Amygdala (tissue), 56 donors: ENCODE measurements at places on chromosomes 3 and 15.

DNA sequence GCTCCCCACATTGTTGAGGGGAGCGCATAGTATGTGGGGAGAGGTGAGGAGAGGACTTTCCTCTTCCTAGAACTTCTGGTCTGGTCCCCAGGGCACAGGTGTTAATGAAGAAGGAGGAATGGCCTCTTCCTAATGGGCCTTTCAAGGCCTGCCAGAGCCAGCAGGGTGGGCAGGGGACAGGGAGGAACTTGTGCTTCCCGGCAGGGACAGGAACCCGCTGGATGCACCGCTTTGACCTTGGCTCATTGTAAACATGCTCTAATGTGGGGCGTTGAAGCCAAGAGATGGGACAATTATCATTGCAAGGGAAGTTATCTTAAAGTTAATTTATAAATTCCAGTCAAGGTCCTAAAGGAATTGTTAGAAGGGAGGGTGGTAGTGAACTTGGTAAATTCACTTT, 21.0 kb upstream of the CHRNB4 start:
- DNase-seq, result no peak

DNA sequence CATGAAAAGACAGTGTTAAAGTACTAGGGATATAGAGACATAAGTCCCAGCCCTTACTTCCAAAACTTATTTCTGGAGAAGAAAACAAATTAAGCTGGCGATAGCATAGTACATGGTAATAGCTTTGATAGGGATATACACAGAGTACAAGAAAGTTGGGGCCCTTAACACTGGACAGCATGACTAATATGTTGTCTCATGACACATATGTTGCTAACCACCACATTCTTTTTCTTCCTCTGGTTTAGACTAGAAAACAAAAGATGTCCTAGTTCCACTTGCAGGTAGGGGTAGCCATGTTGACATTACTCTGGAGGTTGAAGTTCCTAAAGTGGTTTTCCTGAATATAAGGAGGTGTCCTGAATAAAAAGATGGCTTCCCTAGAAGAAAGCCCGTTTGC, 75.3 kb downstream of the RFX7 start:
- DNase-seq, result no peak

- DNase-seq, result no peak
Measured at GRCh38 chr3:39142067-39142466, 11.3 kb downstream of the CSRNP1 start.

GRCh38 chr3:101725890-101726275, 1.5 kb downstream of the CEP97 start:
- DNase-seq, result no peak

DNA sequence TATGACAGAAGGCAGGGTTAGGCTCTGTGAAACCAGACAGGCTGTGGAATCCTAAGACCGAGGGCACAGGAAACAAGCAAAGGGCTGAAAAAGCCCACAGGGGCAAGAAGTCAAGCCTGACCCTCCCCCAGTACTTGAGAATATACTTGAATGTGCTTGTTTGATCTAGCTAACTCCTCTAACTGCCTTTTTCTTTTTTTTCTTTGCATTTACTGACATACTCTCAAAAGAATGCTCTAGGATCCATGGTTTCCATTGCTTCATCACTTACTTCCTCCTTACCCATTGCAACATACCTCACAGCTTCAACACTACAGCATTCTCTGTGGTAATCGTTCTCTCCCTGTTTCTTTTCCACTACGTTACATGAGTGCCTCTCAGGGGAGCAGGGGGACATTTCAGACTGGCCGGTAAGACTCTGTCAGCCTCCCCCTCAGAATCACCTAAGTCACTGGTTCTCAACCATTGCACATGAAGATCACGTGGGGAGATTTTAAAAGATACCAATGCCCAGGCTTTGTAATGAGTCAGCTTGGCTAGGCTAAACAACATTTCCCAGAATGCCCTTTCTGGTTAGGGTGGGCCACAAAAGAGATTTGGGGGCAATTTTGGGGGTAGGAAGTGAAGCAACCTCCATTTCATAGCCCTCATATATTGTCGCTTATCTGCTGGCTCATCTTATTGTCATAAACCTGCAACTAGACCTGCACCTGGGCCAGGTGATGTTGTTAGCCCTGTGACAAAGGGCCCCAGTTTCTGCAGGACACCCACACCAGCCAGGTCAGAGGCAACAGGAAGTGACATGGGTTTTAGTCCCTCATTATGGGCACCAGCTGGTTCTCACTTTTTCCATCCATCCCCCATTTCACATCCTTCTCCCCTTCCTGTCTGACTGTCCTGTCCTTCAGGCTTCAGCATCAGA, 24.6 kb upstream of the RSL24D1 start:
- no peak for DNase-seq

GRCh38 chr15:66293419-66294156, at the start of gene DIS3L:
TSS of gene DIS3L (plus strand) at chr15:66293568. CDS start at chr15:66293597, 29 bp downstream.
- peak; percentile 37 for DNase-seq

- no peak for DNase-seq
Measured at GRCh38 chr3:146685050-146685814, 80.1 kb upstream of the PLSCR5 start.

DNA sequence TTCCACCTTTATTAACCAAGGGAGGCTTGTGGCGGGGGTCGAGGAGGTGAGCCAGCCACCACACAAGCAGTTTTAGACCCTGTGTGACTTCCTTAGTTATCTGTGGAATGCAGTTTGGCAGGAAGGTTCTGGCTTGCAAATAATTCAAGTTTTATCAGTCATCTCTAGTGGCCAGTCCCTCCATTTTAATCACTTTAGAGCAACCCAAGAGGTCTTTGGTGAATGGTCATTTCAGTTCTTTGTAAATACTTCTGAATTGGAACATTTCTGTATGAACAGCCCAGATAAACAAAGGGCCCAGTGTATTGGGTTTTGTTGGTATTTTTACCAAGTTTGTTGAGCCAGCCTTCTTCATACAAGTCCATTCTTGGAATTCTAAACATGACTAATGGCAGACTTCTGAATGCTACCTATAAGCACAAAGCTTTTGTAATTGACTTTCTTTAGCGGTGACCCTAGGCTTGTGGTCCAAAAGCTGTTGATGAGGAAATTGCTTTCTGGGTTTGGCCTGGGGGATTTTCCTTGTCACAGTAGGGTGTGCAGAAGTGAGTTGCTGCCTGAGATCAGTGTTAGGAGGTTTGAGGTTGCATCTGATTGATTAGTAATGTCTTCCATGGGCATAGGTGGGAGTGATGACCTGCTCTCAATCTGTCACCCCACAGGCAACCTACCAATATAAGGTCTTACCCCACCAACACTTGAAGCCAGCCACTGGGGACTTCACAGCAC, 193.3 kb upstream of the TOPAZ1 start:
- DNase-seq, result no peak

- DNase-seq, result no peak
Measured at GRCh38 chr3:39038165-39038564, 13.6 kb downstream of the SCN11A start.

- no peak for DNase-seq
Measured at GRCh38 chr3:102619361-102619760, 184.5 kb downstream of the ZPLD1 start.

- no peak for DNase-seq
Measured at GRCh38 chr15:56353740-56354139, 11.5 kb upstream of the TEX9 start.

- no peak for DNase-seq
Measured at GRCh38 chr3:69085833-69086722, 1.3 kb downstream of the ARL6IP5 start.

DNA sequence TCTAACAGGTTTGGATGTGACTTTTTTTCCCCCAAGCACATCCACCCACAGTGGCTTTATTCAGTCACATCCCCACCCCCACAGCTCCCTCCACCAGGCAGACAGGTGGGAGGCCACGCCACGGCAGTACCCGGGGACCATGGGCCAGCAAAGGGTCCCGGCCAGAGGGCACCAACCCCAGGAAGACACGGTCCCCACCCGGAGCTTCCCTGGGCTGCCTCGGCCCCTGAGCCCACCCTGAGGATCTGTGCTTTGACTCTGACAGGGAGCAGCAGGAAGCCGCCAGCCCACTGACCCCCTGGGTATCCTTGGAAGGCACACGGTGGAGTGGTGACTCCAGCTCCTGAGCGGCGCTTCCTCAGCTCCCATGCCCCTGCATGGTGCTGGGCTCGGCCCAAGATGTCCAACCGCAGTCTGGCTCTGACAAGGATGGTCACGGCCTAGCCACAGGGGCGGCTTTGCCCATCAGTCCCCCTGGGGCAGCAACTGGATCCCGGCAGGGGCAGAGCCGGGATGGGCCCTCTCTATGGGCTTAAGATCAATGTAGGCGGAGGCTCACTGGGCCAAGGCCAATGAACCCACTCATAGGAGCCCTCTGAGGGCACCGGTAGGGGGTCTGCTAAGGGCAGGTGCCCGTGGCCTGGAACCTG, 66.2 kb upstream of the TTBK2 start:
- DNase-seq, result no peak

DNA sequence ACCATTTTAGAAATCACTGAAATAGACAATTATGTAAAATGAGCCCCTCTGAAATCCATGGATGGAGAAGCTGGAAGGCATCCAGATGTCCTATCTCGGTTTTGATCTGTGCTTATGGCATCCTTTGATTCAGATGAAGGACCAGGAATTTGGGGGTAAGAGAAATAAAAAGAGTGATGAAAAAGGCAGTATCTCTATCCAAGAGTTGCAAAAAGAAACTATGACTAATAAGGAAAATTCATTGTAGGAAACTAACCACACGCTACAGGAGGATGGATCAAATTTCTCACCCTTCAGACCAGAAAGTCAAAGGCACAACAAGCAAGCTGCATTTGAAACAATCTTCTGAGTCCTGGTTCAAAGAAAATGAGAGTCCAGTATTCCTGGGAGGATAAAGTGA, 34.8 kb downstream of the SRGAP3 start:
- no peak for DNase-seq

DNA sequence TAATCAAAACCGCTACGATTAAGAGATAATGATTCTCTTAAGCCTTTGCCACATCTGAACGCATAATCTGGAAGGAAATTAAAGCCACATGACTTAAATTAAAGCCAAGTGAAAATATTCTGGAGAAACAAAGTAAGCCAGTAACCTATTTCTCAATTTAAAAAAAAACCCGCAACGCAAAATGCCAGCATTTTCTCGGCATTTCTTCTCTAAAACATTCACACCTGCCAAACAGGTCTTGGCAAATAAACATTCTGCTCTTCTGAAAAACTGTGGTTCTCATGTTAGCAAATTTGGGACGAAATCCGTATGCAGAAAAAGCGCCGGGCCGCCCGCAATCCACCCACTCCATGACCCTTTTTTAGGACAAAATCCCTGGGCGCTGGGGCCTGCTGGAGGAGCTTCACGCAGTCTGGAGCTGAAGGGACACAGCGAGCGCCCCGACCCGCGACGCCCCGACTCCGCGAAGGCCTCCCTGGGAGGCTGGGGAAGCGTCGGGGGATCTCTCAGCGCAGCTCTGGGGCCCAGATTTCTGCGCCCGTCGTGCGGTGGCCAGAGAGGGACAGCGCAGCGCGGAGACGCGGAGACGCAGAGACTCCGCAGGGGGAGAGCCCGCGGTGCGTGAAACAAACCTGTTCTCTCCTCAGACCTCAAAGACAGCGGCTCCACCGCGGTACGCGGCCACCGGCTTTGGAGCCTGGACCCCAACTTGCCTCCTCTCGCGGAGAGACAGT, 471 bp downstream of the NKIRAS1 start:
- no peak for DNase-seq

DNA sequence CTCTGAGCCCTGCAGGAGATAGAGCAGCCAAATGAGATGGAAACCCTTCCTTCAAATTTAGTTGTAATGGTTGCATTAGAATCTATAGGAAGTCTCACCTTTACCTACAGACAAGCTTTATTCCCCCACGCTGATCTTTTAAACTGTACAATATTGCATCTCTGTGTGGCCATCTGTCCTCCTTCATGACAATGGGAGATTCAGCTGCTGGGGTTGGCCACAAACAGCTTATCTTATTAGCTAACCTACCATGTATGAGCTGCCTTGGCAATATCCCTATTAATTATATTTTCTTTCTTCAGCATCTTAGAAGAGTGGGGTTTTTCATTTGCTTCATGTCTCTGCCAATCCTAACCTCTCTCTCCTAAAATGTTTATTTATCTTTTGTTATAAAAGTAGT, 238.7 kb upstream of the NR2E3 start:
- DNase-seq, result no peak

- no peak for DNase-seq
Measured at GRCh38 chr15:84829428-84829827, 12.3 kb downstream of the ALPK3 start.
